ENCODE measurements at places on chromosomes 16 and 17.

DNA sequence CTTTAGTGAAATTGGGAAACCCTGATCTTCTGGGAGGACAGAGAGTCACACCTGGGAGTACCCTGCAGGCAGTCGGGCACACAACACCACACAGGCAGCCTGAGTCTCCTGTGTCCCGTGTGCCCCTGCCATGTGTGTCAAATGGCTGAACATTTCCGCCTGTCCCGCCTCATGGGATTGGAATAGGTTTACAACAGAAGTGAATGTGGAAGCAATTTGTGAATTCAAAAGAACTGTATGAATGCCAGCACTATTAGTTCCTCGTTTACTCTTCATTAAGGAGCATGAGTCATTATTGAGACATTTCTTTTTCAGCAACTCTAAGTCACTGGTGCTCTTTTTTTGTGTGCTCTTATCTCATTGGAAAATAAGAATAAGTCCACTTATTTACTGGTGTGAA, 226.5 kb downstream of the PMP22 start:
- DNase-seq, result no peak

DNA sequence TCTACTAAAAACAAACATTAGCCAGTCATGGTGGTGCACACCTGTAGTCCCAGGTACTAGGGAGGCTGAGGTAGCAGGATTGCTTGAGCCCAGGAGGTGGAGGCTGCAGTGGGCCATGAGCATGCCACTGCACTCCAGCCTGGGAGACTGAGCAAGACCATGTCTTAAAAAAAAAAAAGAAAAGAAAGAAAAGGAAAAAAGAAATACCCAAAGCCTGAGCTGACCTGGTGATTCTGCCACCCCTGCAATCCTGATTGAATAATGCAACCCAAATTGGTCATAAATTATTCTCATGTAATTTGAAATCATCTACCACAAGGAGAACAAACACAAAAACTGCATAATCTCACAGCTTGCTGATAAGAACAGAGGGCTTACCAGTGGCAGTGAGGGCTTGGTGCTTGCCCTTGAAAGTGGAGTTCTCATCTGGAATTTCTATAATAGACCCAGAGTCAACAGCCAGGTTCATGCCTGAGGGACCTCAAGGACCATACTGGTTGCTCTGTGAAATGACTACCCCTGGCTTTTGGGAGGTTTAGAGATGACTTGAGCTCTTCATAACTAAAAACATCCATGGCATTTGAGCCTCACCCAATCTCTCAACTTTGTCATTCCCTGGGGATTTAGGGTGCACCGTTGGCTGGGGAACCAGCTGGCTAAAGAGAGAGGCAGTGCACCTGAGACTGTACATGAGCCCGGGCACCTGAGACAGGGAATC, 35.4 kb upstream of the TMC5 start:
- no peak for DNase-seq

GRCh38 chr17:6047966-6048365, 22.2 kb upstream of the WSCD1 start:
- DNase-seq, result no peak

GRCh38 chr16:27427538-27427937, 25.6 kb downstream of the IL21R start:
- DNase-seq, result no peak

DNA sequence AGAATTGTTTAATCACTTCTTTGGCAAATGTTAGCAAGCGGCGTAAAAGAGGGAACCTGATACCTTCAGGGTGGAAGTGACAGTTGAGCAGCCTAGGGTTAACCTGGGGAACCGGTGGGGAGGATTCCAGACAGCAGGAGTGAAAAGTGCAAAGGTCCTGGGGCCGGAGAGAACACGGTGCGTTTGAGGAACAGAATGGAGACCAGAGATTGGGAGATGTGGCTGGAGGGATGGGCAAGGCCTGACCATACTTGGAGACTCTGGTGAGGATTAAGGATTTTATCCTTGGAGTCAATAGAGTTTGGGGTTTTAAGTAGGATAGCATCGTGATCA, 2.3 kb upstream of the ZNF500 start:
- no peak for DNase-seq

GRCh38 chr16:57019746-57020145, 30.4 kb downstream of the NLRC5 start:
- no peak for DNase-seq

- no peak for DNase-seq
These were observed 355.7 kb downstream of the HAPSTR1 start for GRCh38 chr16:9447195-9447551.

DNA sequence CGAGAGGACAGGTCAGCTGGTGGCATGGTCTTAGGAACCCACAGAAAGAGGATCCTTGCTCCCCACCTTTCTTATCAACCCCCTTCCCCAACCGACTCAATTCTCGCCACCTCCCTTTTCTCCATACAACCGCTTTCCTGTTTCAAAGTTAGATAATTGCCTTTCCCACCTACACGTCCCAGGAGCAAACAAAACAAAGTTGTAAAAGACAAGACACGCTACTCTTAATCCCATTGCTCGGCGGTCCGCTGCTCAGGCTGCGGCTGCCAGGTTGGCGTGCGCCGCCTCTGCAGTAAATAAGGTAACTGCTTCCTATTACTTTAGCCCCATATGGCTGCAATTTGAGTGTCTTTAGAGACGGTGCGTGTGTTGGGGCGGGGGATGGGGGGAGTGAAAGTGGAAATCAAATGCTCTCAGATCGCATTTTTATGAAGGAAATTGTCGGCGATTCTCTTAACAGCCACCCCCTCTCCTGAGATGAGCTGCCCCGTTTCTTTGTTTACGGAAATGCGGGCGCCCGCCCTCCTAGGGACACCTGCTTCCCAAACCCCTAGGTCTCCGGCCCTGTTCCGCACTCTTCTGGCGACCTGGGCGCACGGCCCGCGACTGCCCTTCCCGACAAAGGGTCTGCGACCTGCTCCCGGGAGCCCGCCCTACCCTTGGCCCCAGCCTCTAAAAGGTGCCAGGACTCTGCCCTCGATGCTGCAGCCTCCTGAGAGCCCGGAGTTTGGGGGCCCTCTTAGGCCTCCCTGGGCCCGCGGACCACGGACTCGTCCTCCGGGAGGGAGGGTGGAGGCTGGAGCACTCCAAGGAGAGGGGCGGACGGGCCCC, 3.7 kb upstream of the CBX8 start:
- DNase-seq, result no peak

DNA sequence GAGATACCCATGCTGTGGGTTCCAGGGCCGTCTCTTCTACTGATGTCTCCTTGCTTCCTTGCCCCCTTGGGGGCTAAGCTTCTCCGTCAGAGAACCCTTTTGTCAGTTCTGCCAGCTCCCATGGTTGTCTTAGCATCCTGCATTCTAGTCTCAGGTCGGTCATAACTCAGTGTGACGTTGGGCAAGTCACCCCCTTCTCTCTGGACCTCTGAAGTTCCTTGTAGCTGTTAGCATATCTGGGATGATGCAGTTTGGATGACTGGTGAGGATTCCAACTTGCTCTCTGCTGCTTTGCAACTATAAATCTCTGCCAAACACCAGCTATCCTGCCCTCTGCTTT, 8.9 kb upstream of the MYL4 start:
- DNase-seq, result no peak

GRCh38 chr17:10776381-10776780, 27.5 kb downstream of the TMEM238L start:
- DNase-seq, result no peak

GRCh38 chr16:2516391-2517240, 2.9 kb downstream of the ATP6V0C start:
- DNase-seq, result no peak

DNA sequence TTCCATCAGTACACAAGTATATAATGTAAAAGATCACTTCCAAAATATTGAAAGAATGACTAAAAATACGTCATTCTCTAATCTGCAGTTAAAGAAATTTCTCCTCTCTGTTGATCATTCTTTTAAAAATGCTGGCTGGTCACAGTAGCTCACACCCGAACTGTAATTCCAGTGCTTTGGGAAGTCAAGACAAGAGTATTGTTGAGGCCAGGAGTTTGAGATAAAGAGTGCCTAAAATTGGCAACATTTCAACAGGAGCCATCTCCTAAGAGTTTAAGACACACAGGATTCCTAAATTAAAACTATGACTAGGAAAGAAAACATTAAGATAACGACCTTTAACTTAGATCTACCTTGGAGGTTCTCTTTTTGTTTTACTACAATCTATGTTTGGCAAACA, 4.5 kb upstream of the USP32 start:
- DNase-seq, result no peak

- no peak for DNase-seq
These were observed 116.7 kb downstream of the C16orf78 start for GRCh38 chr16:49490321-49490705.

DNA sequence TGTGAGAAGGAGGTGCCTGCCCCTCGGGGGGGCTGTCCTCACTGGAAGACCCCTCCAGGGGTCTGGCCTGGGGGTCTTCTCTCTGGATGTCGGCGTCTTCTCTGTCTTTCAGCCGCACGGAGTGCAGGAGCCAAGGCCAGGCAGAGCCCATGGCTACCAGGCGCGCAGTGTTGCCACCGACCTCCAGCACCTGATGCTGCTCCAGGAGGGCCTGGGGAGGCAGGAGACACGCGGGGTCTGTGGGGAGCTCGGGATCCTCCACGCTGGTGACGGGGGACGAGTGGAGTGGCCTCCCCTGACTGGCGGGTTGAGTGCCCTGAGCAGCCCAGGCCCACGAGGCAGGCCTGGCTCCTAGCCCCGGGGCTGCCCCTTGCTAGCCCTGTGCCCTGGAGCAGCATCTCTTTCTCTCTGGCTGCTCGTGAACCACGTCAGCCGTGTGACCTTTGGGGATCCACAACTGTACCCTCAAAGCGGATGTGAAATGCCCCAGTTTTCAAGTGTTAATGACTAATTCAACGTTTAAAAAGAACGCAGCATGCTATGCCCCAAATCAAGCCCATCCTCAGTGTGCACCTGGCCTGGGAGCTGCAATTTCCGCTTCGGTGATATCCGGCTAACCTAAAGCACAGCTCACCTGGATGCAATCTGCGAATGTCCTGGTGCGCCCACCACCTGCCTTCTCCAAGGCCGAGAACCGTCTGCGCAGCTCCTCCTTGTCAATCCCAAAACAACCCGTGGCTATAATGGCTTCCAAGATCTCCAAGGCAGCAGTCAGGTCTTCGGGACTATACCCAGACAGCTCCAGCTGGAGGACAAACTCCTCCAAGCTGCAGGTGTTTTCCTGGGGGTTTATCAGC, 62.9 kb downstream of the IL21R start:
- DNase-seq, result no peak

DNA sequence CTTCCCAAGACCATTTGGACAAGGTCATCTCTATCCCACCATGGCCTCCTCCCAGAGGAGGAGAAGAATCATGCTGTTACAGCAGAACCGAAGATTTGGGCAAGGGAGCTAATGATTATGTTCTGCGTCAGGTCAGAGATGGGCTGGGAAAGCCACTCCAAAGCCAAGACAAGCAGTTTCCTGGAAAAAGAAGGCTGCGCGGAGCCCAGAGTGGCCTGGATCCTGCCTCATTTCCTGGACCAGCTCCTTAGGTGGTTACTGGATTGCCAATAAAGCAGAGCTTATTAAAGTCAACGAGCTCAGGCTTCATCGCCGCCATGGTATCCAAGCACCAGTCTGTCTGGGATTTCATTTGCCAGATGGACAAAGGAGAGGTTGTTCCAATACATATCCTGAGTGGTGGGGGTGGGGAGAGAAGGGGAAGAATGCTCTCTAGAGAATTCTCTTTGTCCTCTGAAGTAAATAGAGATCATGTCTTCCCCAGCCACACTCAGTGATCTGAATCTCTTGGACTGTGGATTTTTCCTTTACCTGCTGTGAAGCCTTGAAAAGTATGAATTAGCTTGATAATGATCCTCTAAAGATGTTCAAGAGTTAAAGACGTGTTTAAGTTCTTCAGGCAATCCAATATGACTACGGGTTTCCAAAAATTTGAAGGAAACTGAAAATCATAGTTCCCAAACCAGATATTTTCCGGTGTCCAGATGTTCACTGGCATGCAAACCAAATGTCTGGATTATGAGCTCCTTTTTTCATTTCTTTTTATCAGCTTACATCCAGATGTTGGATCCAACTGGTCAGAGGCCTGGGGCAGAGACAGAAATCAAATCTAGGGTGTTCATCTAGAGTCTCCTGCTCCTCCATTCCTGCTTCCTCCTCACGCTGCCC, 17.7 kb downstream of the PRAC1 start:
- DNase-seq, result no peak
